ENCODE measurements at places on chromosomes 16 and 17. TPM values are rescaled to one million over a fixed set of nuclear protein-coding genes. Genes with fewer than 3 reads are reported as not detected.

MNT gene
- total RNA-seq, result 28.3 TPM

GP1BA gene
- not detected for total RNA-seq

SPECC1 gene
- total RNA-seq, result 68.8 TPM

CPHXL2 gene
- total RNA-seq, result not detected

DNA sequence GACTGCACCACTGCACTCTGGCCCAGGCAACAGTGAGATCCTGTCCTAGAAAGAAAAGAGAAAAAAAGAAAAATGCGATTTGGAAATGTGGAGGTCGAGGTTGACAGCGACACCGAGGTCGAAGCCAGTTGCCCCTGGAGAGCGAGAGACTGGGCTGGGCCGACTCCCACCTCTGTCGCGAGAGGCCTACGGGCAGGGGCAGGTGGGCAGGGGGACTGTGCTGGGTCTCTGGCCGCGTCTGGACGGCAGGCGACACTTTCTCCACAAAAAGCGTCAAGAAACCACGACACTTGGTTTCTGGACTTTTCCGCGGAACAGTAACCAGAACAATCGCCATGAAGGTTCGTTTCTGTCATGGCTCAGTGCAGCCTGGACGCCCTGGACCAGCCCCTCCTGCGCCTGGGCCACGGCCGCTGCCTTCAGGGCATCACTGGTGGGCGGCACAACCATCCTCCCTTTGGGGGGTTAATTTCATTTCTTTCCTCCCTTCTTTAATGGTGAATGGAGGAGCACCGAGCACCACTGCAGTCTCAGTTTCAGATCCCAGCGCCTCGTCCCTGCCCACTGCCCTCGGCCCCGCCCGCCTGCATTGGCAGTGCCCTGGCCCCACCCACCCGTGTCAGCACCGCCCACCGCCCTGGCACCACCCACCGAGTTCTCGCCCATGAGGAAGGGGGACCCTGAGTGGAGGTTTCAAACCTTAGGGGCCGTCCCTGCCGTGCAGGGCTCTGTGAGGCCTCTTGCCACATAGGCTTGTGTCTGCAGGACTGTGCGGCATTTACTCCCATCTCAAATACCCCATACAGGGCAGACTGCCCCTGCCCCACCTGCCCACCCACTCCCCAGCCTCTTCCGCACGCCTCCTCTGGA is 18.5 kb upstream of the CDH15 start:
- no peak for DNase-seq

DNA sequence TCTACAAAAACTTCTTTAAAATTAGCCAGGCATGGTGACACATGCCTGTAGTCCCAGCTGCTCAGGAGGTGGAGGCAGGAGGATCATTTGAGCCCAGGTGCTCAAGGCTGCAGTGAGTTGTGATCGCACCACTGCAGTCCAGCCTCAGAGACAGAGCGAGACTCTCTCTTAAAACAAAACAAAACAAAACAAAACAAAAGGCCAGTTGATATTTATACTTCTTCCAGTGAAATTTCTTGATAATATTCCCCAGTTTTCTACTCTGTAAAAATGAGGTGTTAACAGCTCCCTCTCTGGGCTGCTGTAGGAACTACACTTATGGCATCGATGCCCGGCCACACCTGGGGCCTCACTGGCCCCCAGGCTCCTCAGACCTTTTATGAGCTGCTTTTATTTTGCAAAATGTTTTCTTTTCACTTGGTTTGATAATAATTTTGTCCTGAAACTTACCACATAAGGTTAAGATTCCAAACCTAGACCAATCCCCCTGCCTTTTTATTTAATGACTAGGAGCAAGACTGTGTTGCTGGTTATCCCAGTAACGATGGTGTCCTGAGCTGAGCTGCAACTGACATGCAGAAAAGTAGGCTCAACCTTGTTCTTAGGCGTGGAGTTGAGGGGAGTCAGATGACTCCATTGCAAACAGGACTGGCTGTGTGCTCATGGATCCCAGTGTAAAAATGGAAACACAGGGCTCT is 17.6 kb downstream of the MAPK8IP3 start:
- no peak for DNase-seq

- no peak for DNase-seq
Observed at GRCh38 chr17:28940675-28941074, 10.6 kb downstream of the PHF12 start.

GRCh38 chr16:4800290-4801041 is 2.0 kb downstream of the ROGDI start:
- DNase-seq, result no peak

GRCh38 chr16:79379095-79379494 is 221.4 kb downstream of the MAF start:
- DNase-seq, result no peak

DNA sequence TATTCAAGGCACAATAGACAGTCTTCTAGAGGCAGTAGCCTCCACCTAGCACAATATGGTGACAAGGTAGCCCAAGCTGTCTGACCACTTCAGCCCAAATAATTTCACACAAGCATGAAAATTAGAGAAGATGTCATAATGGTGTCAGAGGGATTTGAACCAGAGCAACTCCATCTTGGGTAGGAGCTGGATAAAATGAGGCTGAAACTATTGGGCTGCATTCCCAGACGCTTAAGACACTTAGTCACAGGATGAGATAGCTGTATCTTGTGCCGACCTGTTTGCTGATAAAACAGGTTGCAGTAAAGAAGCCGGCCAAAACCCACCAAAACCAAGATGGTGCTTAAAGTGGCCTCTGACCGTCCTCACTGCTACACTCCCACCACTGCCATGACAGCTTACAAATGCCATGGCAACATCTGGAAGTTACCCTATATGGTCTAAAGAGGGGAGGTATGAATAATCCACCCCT is 192.6 kb downstream of the CPPED1 start:
- no peak for DNase-seq

DNA sequence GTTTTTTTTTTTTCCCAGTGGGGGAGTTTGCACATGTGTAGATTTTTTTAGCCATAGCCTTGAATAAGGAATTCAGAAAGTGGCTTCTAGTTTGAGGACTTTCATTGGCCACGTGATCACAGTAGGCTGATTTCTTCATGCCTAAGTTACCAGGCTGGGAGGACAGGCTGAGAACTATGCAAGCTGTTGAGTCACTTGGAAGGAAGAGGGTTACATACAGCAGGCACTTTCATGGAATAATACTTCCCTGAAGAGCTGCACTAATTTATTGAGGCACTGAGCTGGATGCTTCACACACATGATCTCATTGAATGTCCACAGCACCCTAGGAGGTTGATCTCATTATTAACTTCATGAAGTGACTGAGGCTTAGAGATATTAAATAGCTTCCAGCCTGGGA is 22.8 kb downstream of the PRKCB start:
- no peak for DNase-seq

DNA sequence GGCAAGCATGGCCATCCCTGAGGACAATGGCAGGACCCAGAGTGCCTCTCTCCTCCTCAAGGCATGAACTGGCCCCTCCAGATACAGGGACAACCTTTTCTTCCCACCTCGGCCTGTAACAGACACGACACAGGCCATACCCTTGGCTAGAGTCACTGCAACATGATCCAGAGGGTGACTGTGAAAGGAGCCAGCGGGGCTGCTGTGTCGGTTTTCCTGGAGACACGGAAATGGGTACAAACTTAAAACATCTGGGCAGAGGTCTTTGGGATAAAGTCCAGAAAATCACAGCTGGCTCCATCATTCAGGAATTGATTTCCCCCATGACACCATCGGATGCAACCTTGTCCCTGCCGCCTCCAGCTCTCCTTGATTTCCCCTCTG is 5.3 kb downstream of the CEP295NL start:
- no peak for DNase-seq

GRCh38 chr17:59423903-59424302 is 92.4 kb downstream of the YPEL2 start:
- DNase-seq, result no peak

GRCh38 chr17:73423159-73423715 is 111.4 kb upstream of the CDC42EP4 start:
- DNase-seq, result no peak

DNA sequence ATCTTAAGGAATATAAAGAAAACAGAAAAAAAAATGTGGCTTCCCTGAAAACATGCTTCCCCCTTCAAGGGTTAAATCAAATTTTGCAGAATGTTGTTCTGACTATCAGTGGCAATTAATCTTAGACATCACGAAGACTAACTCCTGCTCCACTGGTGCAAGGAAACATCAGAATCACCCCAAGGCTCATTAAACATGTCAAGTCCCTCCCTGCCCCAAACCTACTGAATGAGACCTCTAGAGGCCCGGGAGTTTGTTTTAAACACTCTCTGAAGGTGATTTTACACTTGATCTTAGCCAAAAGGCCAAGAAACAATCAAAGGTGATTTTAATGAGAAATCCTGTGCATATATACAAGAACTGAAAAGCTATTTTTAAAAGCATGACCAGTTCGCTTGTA is 18.3 kb downstream of the PSME3IP1 start:
- DNase-seq, result no peak

- DNase-seq, result peak; percentile 94
Observed at GRCh38 chr17:48492401-48493298, 38.2 kb downstream of the HOXB1 start.

DNA sequence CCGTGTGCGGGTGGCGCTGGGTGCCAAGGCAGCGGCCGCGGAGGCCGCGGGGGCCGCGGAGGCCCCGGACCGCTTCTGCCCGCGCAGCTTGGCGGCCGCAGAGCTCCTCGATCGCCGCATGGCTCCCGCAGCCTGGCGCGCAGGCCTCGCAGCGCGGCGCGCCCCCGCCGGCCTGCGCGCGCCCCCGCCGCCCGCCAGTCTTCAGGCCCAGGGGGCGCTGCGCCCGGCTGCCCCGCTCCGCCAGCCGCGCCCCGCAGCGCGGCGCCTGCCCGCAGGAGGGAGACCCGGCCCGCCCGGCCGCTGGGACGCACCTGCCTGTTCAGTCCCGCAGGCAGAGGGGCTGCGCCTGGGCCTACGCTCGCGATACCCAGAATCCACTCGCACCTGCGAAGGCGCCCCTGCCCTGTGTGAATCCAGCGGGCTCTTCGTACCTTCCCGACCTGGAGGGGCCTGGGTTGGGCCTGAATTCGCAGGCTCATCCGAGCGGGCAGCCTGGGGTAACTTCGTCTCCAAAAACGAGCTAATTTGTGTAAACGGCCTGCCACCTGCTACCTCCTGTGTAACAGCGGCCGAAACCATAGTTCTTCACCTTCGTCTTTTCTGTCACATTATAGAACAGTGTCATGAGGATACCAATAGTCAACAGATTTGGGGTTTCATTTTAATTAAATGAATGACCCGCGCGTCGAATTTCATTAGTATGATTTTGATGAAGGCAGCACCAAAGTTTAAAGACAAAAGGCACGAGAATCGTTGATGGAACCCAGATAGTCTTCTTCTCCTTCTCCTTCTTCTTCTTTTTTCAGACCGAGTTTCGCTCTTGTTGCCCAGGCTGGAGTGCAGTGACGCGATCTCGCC is at the start of gene CENPV:
Gene CENPV (minus strand): TSS at position 153 of the 858 bp plus-strand sequence. CDS start 33 bp downstream, at position 120.
- DNase-seq, result peak; percentile 81

DNA sequence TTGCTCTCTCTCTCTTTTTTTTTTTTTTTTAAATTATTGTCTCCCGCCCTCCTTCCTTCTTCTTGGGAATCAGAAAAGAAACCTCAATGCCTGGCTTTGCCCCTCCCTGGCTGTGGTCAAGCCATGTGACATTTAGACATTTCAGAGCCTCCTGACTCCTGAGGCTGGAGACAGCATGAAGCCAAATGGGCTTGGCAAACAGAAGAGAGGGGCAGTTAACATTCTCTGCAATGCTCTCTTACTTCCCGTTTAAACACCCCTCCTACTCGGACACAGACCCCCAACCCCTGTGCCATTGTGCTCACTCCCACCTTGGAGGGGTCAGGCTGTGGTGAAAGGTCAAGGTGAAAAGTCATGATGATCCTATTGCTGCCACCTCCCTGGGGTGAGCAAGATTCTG is 14.7 kb upstream of the MEOX1 start:
- no peak for DNase-seq

DNA sequence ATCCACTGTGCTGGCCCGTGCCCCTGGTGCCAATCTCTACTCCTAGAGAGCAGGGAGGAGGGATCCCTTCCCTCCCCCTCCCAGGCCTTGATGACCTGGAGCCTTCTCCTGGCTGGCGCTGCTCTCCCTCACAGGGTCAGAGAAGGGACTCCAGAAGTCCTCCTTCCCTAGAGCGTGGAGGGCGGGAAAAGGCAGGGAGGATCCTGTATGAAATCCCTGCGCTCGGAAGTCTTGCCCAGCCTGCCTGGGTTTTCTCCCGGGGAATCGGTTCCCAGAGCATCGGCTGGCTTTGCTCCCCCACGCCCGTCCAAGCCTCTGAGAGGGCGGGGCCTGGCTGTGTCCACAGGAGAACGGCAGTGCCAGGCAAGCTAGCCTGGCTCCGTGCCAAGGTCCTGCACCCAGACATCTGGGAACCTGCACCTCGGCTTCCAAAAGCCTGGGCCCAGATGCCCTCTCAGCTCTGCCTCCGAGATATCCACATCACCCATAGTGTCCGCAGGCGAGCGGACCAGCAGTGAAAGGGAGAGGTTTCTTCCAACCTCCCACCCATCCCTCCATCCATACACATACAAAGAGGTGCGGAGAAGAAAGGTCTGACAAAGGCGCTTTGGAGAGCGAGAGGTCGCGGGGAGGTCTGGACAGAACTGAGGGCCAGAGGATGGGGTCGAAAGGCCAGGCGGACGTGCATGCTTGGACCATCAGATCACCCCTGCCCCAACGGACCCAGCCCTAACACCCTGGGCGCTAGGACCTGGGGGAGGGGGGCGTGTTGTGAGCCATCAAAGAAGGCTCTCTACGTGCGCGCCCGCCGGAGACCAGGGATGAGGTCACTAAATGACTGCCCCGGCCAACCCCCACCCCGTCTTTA is 1.1 kb downstream of the MPP2 start:
- peak; percentile 96 for DNase-seq

DNA sequence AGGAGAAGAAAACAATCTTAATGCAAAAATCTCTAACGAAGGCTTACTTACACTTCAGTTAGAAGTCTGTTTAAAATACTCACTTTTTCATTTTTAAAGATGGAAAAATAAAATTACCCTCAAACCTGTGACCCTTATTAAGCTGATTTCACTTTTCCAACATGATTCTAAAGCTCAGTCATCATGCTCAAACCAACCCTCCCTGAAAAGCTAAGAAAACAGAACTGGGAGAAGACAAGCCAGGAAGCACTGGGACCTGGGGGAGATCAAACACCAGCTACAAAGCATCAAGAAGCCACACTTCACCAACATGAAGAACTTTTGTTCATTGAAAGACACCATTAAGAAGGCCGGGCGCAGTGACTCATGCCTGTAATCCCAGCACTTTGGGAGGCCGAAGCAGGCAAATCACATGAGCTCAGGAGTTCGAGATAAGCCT is 88.8 kb downstream of the LITAF start:
- DNase-seq, result no peak

All from aorta (tissue), 5 donors.